ENCODE measurements at places on chromosomes 12 and 14.

DNA sequence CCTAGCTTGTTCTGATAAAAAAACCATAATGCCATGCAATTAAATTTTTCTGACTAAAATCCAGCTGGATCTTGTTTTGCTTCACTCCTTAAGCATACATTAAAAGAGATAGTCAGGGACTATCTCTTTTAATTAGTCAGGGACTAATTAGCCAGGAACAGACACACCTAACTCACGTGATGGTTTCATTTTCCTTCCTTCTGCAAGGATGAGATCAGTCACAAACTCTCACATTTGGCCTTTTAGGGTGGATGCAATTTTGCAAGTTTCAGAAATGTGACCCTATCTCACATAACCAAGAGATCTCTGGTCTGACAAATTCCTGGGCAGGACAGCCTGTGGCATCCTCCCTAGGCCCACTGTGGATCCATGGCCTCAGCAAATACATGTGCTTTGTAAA is 62.4 kb downstream of the SETD3 start:
- no peak for DNase-seq

DNA sequence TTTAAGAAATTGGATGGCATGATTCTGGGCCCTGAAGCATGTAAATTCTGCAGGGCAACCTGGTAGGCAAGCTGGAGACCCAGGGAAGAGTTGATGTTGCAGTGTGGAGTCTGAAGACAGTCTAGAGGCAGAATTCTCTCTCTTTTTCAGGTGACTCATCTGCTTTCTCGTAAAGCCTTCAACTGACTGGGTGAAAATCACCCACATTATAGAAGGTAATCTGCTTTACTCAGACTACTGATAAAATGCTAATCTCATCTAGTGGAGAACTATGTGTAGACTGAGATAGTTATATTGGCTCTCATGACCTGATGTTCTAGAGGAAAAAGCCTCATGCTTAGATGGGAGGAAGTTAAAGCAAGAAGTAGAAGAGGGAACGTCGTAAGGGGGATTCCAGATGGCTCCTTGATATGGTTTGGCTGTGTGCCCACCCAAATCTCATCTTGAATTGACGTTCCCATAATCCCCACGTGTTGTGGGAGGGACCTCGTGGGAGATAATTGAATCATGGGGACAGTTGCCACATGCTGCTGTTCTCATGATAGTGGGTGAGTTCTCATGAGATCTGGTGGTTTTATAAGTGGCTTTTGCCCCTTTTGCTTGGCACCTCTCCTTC is 723.8 kb downstream of the BCL11B start:
- no peak for DNase-seq

DNA sequence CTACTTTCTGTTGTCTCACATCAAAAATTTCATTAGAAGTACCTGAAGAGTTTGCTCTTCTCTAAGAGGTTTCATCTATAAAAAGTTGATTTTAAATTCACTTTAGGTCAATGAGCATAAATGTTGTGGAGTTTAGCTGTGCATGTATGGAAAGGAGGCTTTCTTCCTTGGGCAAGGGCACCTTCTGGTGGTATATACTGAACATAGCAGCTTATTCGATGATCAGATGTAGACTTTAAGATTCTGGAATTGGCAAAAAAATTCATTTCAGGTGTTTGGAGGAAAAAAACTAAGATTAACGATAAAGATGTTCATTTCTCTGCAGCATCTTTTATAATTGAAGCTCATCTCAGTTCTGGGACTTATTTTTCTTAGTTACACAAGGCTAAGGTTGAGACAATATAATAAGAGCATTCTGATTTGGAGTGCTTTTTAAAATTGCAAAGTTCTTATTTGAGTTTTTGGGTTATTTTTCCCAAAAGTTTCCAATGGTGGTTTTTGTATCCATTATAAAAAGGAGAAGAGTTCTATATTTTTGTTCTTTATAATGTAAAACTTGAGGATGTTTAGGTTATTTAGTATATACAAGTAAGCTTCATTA is 46.8 kb downstream of the TMEM117 start:
- peak; percentile 28 for DNase-seq

DNA sequence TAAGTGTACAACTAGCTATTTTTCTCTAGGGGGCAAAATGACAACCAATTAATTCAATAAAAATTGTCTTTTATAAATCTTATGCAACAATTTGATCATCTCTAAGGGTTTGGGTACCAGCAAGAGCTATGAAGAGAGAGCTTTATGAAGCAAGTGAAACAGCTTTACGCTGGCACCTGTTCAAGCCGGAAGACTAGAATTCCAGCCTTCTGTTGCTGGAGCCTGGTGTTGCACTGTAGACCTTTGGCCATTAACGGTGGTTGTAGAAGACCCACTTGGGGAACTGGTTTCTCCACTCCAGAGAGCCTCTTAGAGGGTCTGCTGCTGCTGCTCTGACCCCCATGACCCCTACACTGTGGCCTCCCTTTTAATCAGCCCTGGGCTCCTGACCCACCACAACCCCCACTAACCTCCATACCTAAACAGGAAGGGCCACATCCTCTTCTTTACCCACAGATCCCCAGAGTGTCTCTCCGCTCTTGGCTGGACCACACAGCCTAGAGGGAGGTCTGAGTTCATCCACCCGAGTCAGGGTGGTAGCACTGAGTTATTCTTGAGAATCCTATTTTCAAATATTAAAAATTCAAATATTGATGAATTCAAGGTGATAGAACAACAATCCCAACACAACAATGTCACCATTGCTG is 54.6 kb upstream of the STON2 start:
- no peak for DNase-seq

DNA sequence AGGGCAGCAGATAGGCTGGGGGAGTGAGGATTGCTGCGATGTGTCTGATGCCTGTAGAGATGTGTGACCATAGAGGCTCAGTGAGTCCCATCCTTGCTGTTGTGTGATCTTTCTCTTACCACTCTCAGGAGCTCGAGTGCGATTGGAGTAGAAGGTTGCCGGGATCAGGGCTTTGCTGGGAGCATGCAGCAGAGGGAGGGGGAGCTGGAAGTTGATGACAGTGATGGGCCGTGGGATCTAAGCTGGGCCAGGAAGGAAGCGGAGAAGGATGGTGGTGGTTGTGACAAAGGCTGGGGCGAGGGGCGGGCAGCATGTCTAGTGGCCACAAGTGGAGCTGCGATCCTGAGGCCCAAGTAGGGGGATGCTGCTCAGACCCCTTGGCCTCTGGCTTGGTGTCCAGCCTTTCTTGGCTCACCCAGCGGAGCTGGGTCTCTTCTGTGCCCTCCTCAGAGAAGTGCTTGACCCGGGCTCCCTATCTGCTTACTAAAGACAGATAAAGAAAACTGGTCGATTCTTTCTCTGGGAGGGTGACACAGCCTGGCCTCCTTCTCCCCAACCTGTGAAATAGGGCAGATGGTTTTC is 66.2 kb downstream of the PRMT8 start:
- DNase-seq, result no peak
